ENCODE measurements at places on chromosomes 11 and 22.

DNA sequence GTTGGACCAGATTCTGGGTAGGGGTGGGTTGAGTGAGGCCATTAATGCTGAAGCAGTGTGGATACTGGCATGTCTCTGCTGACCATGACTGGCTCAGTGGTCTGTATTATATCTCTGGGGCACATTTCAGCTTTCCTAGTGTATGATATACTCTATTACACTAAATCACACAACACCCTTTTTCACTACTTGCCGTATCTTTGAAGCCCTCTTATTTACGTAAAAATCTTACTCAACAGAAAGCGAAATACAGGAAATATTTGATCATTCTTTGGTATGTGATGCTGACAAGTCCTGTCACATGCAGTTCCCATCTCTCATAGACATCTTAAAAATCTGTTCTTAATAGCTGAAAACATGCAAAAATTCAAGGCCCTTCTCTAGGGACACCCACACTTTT is 40.3 kb downstream of the OR5B17 start:
- no peak for DNase-seq

- no peak for DNase-seq
Measured at GRCh38 chr11:73206801-73207200, 11.3 kb upstream of the P2RY2 start.

DNA sequence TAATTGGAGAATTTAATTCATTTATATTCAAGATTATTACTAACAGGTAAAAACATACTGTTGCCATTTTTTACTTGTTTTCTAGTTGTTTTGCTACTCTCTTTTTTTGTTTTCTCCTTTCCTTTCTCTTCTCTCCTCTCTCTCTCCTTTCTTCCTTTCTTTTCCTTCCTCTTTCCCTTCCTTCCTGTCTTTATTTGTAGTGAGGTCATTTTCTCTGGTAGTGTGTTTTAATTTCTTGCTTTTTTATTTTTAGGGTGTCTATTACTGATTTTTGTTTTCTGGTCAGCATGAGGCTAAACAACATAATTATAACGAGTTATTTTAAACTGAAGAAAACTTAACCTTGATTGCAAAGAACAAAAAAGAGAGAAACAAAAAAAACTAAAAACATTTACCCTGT is 112.4 kb upstream of the SERPIND1 start:
- no peak for DNase-seq

- no peak for DNase-seq
Measured at GRCh38 chr11:47667135-47667534, 24.8 kb upstream of the MTCH2 start.

DNA sequence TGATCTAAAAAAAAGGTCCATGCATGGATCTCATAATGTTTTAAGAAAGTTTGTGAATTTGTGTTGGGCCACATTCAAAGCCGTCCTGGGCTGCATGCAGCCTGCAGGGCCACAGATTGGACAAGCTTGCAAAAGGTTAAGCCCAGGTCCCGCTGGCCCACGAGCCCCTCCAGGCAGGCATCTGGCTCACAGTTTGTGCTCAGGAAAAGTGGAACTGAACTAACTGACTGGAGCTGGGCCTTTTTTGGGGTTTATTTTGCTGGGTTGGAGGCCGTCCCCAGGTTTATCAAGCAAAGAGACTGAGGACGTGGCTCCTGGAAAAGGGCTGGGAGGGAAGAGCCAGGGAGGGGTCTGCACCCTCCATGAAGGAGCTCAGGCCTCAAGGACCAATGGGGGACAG is 32.1 kb upstream of the BAIAP2L2 start:
- no peak for DNase-seq

GRCh38 chr11:8047382-8047781 is 33.6 kb upstream of the TUB start:
- no peak for DNase-seq

- no peak for DNase-seq
Measured at GRCh38 chr11:8321876-8322275, 58.2 kb upstream of the LMO1 start.

DNA sequence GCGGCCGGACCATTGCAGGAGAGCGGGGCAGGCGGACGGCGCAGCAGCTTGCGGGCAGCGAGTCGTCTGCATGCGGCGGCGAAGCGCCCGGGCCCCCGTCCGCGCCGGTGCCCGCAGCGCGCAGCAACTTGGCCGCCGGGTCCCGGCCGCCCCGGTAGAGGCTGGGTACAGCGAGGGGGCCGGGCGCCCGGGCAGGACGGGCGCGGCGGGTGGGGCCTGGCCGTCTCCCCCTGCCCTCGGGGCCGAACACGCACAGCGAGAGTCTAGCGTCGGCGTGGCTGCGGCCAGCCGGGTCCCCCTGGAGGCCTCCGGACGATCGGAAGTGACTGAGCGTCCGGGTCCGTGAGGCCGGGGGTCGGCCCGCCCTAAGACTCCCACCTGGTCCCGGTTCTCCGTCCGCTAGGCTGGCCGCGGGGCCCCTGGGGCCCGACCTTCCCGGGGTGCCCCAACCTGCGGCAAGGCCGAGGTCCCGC is 775 bp upstream of the TRABD start:
- DNase-seq, result no peak

- no peak for DNase-seq
Measured at GRCh38 chr11:16738947-16739815, 734 bp downstream of the C11orf58 start.

DNA sequence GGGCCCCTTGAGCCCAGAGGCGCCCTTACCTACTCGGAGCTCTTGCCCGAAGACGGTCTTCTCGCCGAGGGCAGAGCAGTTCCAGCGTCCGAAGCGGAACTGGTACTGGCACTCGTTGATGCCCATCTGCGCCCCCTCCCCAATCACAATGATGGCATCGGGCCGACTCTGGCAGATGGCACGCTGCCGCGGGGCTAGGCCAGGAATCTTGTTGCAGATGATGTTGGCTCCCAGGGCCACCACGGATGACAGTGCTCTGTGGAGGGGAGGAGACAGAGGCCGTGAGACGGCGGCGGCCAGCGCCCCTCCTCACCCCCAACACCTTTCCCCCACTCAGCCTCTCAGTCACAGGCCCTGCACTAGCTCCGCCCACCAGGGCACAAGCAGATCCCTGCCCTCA is 27.1 kb downstream of the WNT7B start:
- no peak for DNase-seq

GRCh38 chr11:15073361-15074205 is at the start of gene CALCB:
Gene CALCB, plus strand, starts transcription at chr11:15073593. Its CDS starts 1,126 bp downstream, at chr11:15074719.
- DNase-seq, result no peak

- no peak for DNase-seq
Measured at GRCh38 chr22:35749808-35750207, 32.1 kb downstream of the APOL5 start.

DNA sequence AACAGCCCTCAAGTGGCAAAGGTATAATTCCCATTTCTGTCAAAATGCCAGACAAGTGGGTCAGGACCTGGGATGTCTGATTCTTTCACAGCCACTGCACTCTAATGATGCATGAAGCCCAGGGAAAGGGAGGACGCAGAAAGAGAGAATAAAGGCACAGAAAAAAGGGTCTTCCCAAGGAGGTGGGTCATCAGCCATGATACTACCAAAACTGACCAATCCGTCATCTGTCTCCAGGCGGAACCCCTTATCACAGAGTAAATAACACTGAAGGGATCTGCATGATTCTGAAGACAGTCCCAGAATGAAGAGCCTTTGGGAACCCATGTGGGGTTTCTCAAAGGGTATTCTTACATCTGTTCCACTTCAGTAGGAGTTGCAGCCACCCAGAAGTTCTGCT is 73.8 kb upstream of the OPCML start:
- DNase-seq, result no peak

Data from CD8-positive, alpha-beta memory T cell (primary cell).